ENCODE measurements at places on chromosomes 16 and 17. TPM values are rescaled to one million over a fixed set of nuclear protein-coding genes. Genes with fewer than 3 reads are reported as not detected.

Gene TMEM238L
- not detected for total RNA-seq

Gene OTOA
- 0.21 TPM for total RNA-seq

- DNase-seq = no peak
Observed at GRCh38 chr17:305090-305976, 47.3 kb downstream of the RPH3AL start.

DNA sequence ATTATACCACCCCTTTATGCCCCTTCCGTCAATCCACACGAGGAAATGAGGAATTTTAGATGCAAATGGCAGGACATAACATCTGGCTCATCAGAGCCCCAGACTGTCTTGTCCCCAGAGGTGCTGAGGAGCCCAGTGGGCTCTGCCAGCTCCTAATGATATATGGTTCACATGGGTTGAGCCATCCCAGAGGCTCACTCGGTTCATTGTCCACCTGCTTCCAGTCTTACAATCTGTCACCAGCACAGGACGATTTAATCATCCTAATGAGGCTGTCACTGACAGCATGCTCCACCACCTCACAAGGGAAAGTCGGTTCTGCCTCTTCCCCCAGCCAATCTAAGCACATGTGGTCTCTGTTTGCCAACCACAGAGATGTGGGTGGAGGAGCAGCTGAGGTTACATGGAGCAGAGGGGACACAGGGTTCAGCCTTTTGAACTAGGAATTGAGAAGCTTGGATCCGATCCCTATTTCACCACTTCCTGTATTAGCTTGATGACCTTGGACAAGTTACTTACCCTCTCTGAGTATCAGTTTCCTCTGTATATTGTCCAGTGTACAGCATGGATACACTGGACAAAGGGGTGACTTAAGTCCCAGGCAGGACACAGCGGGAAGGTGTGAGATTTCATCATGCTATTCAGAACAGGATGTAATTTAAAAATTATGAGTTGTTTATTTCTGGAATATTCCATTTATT lies 27.0 kb upstream of the DHX8 start:
- DNase-seq = no peak

DNA sequence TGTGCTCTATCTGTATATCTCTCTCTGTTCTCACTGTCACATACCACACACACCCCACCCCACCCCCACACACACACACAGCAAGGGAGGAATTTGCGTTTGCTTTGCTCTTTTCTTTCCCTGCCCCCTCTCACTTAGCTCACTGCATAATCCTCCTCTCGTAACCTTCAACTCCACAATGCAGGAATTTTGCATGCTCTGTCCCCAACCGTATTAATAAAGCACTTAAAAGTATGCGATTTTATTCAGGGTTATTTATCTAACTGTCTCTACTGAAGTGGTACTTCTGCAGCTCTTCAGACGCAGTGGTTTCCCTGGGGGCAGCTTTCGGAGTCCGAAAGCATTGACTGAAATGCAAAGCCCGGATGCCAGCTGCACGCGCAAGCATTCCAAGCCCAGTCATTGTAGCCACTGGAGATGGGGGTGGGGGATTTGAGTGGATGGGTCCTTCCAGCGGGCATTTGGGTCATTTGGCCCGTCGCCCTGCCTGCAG lies 105.4 kb upstream of the RBFOX1 start:
- DNase-seq = no peak

Measured in thoracic aorta (tissue), 2 donors.